ENCODE measurements at places on chromosomes 6 and 20.

DNA sequence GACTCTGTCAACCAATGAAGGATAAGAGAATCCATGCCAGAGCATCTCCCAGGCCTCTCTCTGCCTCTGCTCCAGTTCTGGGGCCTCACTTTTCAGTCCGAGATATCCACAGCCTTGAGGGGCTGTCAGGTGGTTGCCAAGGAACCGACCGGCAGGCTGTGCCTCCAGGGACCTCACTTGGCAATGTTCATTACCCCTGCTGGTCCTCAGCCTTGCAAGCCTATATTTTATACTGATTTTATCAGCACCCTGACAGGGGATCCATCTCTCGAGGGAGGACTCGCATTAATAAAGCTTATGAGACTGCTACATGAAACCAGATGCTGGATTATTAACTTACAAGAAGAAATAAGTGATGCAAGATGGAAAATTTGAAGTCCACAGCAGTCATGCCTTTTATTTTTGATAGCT is 39.9 kb downstream of the TMC2 start:
- DNase-seq = no peak

- DNase-seq = no peak
These were observed 1.2 kb downstream of the WTAP start for GRCh38 chr6:159728531-159728964.

- DNase-seq = no peak
These were observed 486.5 kb downstream of the RFPL4B start for GRCh38 chr6:112833581-112834131.

- no peak for DNase-seq
These were observed 116.1 kb downstream of the PRND start for GRCh38 chr20:4837760-4838159.

- no peak for DNase-seq
These were observed 181.4 kb upstream of the ID4 start for GRCh38 chr6:19655744-19656143.

DNA sequence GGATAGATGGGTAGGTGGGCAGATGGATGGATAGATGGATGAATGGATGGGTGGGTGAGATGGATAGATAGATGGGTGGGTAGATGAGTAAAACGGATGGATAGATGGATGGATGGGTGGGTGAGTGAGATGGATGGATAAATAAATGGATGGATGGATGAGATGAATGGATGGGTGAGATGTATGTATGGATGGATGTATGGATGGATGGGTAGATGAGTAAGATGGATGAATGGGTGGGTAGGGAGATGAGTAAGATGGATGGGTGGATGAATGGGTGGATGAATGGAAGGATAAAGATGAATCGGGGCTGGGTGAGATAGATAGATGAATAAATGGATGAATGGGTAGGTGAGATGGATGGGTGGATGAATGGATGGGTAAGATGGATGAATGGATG is 210.1 kb downstream of the TFAP2C start:
- DNase-seq = no peak

DNA sequence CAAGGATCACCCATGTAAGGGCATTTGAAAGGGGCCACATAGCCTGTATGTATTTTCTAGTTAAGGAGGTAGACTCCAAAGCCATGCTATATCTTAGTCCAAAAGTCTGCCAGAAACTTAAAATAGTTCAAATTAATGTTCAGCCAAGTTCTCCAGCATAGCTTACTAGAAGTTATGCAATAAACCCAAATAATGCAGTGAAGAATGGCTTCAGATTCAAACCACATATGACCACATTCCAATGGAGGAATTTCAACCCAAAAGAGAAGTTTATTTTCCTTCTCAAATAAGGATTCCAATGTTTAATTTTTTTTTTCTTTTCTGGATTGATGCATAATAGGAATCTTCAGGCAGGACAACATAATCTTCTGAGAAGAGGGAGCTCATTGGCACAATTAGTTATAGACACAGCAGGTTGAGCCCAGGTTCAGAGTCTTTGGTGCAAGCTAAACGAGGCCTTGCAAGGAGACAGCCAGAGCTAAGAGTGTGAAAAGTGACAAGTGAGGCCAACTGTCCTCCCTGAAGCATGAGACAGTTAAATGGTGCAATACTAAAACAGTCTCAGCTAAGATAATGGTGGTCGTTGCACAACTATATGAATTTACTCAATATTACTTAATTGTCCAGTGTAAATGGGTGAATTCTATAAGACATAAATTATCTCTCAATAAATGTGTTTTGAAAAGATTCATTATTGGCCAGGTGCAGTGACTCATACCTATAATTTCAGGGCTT is 598.8 kb upstream of the CDH4 start:
- no peak for DNase-seq

- no peak for DNase-seq
These were observed 75.6 kb downstream of the SOD2 start for GRCh38 chr6:159617444-159617843.

- no peak for DNase-seq
These were observed 3.1 kb upstream of the CABLES2 start for GRCh38 chr20:62409931-62410745.

DNA sequence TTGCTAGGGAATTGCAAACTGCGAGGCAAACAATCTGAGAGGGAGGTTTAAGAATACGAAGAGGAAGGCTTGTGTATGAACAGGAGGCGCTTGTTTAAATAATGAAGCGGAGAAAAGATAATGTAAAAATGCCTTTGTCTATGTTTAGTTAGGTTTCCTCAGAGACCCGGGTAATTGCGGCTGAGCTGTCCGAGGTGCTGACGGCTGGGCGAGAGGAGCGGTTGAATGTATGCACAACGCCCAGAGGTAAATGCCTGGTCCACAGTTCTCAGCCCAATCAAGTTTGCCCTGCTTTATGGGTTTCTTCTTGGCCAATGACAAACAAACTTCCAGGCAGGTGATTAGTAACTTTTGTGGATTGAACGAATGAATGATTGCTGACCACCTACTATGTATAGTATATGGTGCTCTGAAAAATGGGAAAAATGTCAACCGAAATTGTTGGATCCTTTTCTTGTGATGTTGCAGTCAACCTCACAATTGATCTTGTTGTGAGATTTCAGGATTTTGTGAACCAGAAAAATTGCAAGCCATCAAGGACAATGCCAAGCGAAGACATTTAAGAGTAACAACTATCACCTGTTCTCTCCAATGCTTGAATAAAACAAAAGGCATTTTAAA is 38.3 kb upstream of the SLC32A1 start:
- DNase-seq = peak; percentile 27

GRCh38 chr20:44948513-44948912 is 11.7 kb downstream of the TOMM34 start:
- no peak for DNase-seq

- DNase-seq = no peak
These were observed 27.1 kb downstream of the TBPL1 start for GRCh38 chr6:133980168-133980567.

DNA sequence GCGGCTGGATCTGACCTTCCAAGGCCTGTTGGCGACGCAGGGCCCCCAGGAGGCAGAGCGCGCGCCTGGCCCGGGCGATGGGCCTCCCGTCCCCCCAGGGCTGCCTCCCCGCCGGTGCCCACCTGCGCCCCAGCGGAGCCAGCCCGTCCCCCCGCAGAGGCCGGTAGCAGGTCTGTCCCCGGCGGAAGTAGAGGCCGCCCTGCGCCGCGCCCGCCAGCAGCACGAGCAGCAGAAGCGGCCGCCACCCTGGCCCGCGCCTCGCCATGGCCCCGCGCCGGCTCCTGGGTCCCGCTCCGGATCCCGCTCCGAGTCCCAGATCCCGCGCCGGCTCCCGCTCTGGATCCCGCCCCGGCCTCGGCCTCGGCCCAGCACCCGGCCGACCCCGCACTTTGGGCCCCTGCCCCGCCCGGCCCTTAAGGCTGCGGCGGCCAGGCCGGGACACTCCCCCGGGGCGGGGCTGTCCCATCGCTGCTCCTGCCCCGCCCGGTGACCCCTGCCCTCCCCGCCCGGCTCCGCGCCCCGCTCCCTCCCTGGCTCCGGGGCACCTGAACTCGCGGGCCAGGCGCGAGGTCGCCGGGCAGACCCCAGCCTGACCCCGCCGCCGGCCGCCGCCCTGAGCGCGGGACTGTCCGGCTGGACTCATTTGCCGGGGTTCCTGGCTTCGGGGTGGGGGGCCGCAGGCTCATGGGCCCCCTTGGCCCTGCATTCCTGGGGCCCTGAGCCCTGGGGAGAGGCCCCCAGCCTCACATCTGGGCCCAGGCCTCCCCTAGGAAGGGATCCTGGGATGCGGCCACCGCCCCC is at the start of gene CTSZ:
TSS of gene CTSZ (minus strand) at position 391 of the 801 bp plus-strand sequence. CDS start at position 265, 126 bp downstream.
- no peak for DNase-seq

- DNase-seq = peak; percentile 53
These were observed 83.4 kb upstream of the ASF1A start for GRCh38 chr6:118810420-118811027.

DNA sequence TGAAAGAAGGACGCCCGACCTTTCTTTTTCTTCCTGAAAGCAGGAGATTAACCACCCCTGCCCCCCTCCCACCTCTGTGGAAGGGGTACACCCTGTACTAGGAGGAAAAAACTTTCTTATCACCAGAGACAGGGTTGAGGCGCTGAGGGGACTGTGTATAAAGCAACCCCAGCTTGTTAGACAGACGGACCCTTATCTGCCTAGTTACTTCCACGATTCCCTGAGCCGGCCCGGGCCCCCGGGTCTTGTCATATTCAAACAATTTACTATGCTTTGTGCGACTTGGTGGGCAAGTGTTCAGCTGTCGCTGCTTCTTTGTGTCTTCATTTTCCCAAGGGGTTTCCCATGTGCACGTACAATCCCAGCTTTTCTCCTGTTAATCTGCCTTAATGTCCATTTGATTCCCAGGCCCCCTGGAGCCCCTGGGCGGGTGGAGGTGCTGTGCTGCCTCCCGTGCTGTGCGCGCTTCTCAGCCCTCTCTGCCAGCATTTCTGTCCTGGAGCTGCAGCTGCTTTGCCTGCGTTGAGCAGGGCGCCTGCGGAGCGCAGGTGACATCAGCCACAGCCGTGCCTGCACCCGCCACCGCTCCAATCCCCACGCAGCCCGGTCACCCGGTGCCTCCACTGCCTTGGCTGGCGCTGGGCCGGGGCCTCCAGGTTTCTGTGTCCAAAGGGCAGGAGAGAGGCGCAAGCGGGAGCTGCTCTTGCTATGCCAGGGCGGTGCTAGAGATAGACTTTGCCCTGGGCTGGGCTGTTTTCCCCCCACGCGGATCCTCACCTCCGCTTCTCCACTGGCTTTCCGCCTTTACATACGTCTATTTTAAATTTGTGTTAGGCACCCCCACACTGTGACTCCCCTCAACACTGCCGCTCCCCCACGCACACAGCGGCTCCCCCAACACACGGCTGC is 96.2 kb downstream of the TTLL2 start:
- DNase-seq = no peak

DNA sequence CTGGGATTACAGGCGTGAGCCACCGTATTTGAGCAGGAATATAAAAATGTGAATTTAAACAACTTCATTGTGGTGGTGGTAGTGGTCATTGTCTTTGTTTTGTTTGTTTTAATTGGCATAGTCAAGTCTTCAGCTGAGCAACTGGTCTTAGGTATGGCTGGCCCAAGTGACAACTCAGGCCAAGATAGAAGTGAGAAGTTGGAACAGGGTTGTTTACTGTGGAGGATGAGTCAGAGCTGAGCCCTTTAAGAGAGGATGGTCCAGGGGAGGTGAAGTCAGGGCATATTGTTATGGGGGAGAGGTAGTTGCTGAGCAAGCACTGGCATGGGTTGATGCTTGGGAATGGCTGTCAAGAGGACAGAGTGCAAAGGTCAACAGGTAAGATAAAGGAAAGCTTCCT is 308.2 kb downstream of the FARS2 start:
- DNase-seq = no peak

DNA sequence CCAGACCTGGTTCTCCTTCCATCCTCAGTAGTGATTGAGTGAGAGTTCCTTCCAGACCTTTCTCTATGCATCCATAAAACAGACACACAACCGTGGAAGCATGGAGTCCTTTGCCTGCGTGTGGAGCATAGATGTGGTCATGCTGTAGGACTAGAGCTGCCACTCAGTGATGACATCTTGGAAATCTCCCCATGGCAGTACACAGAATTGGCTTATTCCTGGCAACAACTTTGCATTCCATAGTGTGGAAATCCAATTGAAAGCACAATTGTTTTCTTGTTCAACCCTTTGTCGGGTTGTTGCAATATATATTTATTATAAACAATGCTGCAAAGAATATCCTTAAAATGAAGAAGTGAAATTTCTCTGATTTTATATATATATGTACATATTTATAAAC is 547.8 kb downstream of the CDH26 start:
- no peak for DNase-seq

GRCh38 chr20:62067547-62068260 is 2.0 kb upstream of the TAF4 start:
- DNase-seq = no peak

DNA sequence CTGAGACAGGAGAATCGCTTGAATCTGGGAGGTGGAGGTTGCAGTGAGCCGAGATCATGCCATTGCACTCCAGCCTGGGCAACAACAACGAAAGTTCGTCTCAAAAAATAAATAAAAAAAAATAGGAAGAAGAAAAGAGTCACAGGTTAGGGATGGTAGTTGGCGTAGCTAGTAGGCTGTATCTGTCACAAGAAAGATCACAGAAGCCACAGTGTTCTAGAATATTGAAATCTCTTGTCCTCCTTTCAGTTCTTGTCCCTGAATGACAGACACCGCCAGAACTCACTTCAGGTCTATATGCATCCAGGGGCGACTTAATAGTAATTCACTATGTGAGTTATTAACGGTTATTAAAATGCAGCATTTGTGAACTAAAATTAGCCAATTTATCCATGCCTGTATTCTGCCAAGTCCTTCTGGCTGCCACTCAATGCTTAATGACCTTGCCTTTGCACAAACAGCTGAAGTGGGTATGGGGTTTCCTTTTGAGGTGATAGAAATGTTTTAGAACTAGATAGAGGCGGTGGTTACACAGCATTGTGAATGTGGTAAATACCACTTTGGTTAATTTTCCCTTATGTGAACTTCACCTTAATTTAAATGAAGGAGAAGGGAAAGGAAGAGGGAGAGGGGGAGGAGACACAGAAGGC is 41.3 kb upstream of the ZMYND8 start:
- DNase-seq = no peak

DNA sequence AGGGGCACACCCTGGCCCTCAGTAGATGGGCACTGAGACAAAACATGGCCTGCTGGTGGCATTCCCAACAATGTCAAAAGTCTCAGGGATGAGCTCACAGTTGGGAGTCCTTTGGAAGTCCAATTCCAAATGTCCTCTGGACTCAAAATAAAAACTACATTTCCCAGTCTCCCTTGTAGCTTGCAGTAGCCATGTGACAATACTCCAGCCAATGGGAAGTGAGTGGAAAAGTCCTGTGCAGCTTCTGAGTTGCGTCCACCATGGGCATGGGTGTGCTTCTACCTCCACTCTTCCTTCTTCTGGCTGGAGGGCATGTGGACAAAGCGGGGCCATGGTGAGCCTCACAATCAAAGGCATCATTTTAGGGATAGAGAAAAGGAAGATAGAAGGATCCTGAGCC is 5.8 kb upstream of the ADAM33 start:
- no peak for DNase-seq

Data from CD4-positive, alpha-beta T cell (primary cell).